ENCODE measurements at places on chromosomes 12 and 14.
A peak's percentile ranks its signal among the peaks of the same experiment; 100 is the strongest.

- no peak for DNase-seq
Measured at GRCh38 chr12:17079251-17079909, 473.4 kb upstream of the LMO3 start.

DNA sequence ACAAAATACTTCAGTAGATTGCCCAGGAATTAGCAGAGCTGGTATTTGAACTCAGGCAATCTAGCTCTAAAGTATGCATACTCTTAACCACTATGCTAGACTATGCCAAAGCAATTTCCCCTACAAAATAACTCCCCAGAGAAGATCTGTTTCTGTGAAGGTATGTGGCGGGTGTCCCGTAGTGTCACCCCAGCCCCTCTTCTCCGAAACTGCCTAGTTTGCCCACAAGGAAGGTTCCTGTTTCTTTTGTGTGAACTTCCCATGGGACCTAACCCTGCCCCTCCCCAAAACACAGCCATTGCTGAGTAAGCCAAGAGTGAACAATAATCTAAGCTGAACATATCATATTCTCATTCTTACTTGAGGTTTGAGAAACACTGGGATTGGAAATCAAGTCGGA lies 15.5 kb upstream of the RAP1B start:
- DNase-seq, result no peak

GRCh38 chr12:100266585-100266834 lies 369 bp downstream of the DEPDC4 start:
- DNase-seq, result peak; percentile 95

DNA sequence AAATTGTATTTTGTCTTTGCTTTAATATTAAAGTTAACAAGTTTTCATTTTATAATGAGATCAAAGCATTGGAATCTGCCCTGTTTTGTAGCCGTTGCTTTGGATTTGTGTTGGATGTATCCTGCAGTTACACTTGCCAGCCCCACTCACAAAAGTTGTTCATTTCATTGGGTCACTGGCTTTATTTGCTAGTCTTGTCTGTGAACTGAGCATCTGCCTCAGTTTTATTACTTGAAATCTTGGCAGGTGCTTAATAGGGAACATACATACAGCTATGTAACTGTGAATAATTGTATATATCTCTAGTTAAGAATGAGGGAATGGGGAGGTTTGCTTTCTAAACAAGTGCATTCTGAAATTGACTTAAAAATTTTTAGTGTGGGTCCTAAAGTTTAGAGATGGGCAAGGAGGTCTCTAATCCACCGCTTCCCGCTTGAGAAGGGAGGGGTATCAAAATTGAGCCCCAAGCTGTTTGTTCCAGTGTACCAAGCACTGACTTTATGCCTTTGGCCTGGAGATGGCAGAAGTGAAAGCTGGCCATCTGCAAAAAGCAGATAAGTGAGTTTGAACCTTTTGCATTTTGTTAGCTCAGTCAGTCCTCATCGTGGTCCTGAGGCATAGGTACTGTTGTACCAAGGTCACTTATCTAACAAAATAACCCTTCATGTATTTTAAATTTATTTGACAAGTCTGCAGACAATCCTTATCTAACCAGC lies 9.3 kb downstream of the EIF5 start:
- DNase-seq, result no peak

DNA sequence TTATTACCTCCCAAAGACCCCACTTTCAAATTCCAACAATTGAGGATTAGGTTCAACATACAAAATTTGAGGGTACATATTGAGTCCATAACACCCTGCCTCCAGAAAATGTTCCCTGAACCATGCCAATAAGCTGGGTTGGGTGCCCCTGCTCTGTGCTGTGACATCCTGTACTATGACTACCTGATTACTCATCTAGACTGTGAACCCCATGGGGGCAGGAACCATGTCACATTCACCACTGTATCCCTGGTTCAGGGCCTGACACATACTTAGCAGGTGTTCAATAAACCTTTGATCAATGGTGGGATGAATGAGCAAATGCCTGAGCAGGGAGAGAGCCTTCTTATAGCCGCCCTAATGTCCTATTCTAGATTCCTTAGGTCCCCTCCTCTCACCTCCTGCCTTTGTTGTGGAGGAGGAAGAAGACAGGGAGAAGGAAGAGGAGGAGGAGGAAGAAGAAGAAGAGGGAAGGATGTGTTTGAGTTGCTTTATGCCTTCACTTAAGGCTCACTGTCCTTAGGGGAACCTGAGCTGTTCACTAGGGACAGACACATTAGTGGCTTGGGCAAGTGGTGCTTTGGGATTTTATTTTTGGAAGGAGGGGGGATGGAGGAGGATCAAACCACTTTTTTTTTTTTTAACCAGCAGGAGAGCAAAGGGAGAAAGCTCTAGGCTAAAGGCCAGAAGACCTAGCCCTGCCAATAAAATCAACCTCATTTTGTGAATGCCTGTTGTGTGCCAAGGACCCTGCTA lies 21.3 kb downstream of the GPR68 start:
- DNase-seq, result no peak

DNA sequence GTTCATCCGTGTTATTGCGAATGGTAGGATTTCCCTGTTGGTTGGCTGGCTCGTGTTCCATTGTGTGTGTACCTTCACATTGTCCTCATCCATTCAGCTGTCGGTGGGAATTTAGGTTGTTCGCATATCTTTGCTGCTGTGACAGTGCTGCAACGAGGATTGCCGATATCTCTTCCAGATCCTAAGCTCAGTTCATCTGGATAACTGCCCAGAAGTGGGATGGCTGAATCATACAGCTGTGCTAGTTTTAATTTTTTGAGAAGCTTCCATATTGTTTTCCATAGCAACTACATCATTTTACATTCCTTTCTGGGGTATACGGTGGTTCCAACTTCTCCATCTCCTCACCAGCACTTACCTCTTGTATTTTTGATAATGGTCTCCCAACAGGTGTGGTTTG lies 292.8 kb upstream of the SFSWAP start:
- DNase-seq, result no peak
